ENCODE measurements at places on chromosomes 1 and 21.
A peak's percentile ranks its signal among the peaks of the same experiment; 100 is the strongest.

DNA sequence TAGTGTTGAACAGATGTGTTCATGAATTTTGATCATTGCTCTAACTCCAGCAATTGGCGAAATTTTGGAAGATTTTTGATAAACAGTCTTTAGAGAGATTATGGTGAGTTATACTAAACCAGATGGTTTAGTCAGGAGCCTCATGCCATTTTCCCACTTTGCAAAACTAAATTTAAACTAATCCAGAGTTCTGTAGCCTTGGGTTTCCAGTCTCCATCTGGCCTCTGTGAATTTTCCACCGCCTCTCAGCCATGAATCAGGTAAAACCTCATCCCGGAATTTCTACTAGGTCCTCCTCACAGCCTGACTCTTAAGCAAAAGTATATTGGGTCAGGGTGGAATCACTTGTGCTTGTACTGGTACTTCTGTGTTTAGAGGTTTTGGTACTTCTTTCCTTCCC lies 44.8 kb downstream of the CLEC20A start:
- DNase-seq: no peak

GRCh38 chr1:61951731-61952580 lies 209.7 kb downstream of the PATJ start:
- peak; percentile 78 for DNase-seq

- peak; percentile 15 for DNase-seq
These were observed 1.4 kb downstream of the PMF1 start for GRCh38 chr1:156214024-156214748.

GRCh38 chr1:185894791-185895190 lies 160.6 kb downstream of the HMCN1 start:
- peak; percentile 13 for DNase-seq

GRCh38 chr1:199545780-199546179 lies 481.7 kb upstream of the NR5A2 start:
- no peak for DNase-seq

DNA sequence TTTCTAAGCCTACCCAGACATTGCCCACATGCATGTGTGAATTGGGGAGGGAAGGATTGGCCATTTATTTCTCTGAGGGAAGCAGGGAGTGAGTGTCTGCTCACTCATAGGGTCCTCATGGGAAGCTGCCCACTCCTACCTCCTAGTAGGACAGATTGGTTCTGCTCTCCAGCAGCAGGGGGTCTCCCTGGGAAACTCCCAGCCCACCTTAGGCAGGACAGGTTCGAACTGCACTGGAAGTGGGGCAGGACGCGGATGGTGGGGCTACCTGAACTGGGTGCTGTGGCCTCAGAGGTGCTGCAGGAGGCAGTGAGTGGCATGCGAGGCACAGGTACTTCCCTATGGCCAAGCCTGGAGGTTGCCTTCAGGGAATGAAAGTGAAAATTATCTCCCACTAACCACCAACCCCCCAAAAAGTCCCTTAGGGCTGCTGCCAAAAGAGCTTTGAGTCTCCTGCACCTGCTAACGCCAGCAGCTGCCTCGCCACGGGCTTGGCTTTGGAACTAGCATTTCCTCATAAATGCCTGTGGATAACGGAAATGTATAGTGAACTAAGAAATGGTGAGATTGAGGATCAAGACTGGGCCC lies 157.0 kb upstream of the COA6 start:
- no peak for DNase-seq

GRCh38 chr1:151143057-151143435 lies 3.4 kb downstream of the SEMA6C start:
- no peak for DNase-seq

GRCh38 chr1:40161888-40162397 lies 756 bp downstream of the RLF start:
- DNase-seq: no peak

DNA sequence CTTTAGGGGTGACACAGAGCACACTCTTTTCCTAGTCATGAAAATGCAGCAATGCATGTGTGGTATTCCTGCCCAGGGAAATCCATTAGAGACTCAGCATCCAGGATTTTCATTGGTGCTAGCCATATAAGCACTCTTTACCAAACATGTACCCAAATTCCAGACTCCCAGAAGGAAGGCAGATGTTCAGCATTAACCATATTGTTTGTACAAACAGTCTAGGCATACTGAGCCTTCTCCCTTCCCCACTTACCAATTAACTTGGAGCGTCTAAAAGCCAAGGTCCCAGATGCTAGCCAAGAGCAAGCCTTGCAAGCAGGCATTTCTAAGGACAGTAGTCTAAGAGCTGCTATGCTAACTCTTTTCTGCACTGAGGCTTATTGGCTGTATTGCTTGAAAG lies 27.9 kb downstream of the ZBED6 start:
- no peak for DNase-seq

- DNase-seq: no peak
These were observed 88.8 kb downstream of the SYT2 start for GRCh38 chr1:202621446-202621845.

DNA sequence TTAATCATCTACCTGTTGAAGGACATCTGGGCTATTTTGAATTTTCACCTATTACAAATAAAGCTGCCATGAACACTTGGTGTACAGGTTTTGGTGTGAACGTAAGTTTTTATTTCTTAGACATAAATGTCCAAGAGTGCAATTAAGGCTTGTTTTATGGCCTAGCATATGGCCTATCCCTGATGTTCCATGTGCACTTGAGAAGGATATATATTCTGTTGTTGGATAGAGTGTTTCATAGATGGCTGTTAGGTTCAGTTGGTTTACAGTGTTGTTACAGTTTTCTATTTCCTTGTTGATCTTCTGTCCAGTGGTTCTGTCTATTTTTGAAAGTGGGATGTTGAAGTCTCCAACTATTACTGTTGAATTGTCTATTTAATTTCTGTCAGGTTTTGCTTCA lies 61.2 kb upstream of the NFASC start:
- no peak for DNase-seq

DNA sequence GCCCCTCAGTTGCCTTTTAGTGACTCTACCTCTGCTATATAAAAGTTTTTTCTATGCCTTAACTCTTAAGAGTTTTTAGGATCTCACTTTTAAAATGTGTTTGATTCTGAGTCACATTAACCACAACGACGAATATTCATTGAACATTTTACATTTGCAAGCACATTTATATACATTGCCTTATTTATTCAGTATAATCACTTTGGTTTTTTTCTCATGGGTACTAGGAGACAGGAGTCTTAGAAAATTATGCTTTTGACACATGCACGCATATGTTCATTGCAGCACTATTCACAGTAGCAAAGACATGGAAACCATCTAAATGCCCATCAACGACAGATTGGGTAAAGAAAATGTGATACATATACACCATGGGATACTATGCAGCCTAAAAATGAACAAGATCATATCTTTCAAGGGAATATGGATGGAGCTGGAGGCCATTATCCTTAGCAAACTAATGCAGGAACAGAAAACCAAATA lies 236.9 kb upstream of the SPAG17 start:
- no peak for DNase-seq

DNA sequence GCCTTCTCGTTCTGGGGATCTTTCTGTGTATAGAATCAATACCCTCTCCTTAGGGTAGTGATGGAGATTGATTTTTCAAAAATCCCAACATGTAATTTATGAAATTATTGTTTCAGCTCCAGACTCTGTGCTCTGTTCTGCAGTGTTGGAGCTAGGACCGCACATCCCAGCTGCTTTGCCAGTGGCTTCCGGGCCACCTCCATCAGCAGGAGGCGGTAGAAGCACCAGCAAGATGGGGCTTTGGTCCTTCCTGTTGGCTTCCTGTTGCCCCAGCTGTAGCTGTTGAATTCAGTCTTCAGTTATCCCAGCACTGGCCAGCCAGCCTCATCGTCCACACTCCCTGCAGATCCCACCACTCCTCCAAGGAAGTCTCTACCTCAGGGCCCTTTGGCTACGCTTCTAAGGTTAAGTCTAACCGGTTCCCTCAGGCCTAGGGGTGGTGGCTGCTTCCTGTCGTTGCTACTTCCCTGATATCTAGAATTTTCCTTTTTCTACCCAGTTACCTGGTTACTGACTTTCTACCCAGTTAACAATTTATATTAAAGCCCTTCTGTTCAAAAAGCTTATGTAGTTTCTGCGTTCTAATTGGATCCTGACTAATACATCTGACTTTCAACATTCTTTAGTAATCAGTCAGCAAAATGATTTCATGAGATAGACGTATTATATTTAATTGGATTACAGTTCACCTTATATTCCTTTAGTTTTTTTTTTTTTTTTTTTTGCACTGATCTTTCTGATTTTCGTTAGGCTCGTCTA lies 24.6 kb downstream of the GALNT2 start:
- no peak for DNase-seq

DNA sequence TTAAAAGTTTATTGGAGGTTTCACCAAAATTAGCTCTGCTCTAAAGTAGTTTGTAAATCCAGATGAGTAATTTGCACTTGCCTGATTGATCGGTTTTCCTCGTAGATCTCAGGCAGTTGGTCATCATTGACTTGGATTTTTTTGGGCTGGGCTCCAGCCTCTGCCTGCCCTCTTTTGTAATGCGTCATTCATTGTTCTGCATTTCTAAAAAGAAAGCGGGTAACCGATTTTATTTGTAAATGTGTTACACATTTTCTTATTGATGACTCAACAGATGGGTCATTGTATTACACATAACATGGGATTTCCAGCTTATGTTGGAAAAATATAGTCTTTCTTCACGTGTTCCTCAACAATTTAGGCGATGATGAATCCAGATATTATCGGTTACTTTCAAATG lies 5.5 kb downstream of the ETS2 start:
- peak; percentile 93 for DNase-seq

- DNase-seq: no peak
These were observed 23.3 kb downstream of the ZP4 start for GRCh38 chr1:237867380-237867888.

GRCh38 chr21:34320011-34320410 lies 43.8 kb upstream of the KCNE2 start:
- no peak for DNase-seq

GRCh38 chr1:41328780-41329640 lies 32.2 kb upstream of the FOXO6 start:
- no peak for DNase-seq

- DNase-seq: peak; percentile 98
These were observed 262.6 kb upstream of the SGIP1 start for GRCh38 chr1:66271216-66271903.

- DNase-seq: no peak
These were observed 43.1 kb downstream of the IL12RB2 start for GRCh38 chr1:67350783-67351182.

DNA sequence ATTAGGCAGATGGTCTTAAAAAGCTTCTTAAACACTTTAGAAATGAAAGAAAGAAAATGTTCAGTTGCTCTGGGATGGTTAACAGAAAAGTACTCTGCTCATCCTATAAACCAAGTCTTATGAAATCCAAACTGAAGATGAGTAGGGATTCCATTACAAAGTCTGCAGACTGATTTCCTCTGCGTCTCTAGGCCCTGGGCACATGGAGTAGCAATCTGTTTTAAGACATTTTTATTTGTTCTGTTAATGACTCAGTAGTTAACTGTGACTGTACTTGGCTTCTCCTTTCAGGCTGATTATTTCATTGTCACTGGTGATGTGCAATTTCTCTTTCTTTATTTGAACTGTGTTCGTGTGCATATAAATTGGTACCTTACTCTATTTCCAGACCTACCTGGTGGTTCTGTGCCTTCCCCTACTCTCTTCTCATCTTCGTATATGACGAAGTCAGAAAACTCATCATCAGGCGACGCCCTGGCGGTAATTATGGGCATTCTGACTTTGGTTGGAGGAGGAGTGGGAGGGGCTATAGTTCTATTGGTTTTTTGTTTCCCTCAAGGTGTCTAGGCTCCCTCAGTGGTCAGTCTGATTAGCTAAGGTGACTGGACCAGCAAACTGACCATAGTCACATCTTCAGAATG lies 30.6 kb downstream of the ATP1A1 start:
- no peak for DNase-seq

All from astrocyte of the spinal cord (primary cell).